Lung microvascular endothelial cell (primary cell): ENCODE measurements at places on chromosomes 7 and 10. TPM values are rescaled to one million over a fixed set of nuclear protein-coding genes. Genes with fewer than 3 reads are reported as not detected.

PSMG3 gene
- 13.3 and 17.9 TPM in 2 replicates for total RNA-seq

SSC4D gene
- total RNA-seq: 0.22 and 0.40 TPM in 2 replicates

GNGT1 gene
- total RNA-seq: not detected in 2 replicates

DNA sequence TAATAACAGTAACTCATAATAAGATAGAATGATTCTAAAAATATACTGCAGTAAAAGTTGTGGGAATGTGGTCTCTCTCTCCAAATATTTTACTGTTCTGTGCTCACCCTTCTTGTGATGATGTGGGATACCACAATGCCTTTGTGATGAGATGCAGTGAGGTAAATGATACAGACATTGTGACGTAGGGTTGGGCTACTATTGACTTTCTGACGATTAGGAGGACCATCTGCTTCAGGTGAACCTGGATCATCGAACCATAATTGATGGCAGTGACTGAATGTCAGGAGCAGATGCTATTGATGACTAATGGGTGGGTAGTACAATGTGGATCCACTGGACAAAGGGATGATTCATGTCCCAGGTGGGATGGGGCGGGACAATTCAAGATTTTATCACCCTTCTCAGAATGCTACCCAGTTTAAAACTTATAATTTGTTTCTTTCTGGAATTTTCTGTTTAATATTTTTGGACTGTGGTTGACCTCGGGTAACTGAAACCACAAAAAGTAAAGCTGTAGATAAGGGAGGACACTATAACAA lies 73.9 kb upstream of the ARMC3 start:
- DNase-seq: no peak

GRCh38 chr10:132534391-132535064 lies 3.1 kb upstream of the INPP5A start:
- DNase-seq: no peak

DNA sequence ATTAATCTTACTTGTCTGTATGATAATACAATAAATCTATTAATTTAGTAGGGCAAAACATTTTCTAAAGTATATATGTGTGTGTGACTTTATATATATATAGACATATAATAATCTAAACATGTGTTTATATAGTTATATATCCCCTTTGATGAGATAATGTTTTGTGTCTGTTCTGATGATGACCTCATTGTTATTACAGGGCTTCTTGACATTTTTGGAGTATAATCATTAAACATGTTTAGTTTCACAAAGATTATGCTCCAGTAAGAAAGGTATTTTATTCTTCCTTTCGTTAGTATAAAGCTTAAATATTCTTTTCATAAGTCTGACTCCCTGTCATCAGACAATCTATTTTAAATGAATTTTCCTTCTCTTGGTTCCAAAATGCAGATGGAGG lies 62.3 kb upstream of the CABCOCO1 start:
- DNase-seq: no peak

- DNase-seq: no peak
These were observed 10.8 kb downstream of the ZSCAN25 start for GRCh38 chr7:99627513-99627912.

DNA sequence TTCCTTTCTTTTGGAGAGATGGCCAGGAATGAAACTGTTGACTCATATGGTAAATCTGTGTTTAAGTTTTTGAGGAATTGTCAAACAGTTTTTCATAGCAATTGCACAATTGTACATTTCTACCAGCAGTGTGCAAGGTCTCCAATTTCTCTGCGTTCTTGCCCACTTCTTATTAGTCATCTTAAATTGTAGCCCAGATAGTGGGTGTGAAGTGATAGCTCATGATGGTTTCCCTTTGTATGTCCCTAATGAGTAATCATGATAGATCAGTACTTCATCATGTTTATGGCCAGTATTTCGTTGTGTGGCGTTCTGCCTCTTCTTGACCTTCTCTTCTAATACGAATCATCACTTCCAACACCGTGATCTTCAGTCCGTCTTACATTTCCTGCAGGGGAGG lies 136.3 kb downstream of the DOCK1 start:
- DNase-seq: no peak

DNA sequence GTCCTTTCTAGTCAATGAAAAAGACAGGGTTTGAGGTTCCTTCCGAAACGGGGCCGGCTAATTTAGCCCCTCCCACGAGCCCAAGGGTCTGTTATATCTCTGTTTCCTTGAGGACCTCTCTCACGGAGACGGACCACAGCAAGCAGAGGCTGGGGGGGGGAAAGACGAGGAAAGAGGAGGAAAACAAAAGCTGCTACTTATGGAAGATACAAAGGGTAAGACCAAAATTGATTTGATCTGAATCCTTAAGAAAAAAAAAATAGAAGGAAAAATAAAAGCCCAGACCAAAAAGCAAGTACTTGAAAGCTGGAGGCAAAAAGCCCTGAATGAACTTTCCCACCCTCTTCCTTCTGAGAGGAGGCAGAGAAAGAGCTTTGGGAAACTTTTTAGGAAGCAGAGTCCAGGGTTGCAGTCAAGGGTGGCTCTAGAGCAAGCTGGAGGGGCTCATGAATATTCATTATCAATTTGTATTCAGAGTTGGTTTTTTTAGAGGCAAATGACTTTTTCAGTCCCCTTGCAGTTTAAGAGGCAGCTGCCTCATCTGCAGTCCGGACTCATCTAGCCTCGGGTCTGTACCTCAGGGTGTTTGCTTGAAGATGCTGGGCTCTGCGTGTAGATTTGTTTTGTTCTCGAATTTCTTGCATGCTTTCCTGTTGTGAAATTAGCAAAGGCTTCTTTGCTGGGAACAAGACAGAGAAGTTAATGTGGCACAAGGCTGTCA lies at the start of gene ENTPD1:
ENTPD1 (plus strand) TSS at position 123 of the 721 bp plus-strand sequence; CDS start at position 200, 77 bp downstream.
- peak; percentile 24 for DNase-seq

GRCh38 chr10:123800289-123800688 lies 91.3 kb downstream of the CPXM2 start:
- DNase-seq: peak; percentile 10
